Right atrium auricular region (tissue), 2 donors: ENCODE measurements at places on chromosomes 3 and 15. TPM values are rescaled to one million over a fixed set of nuclear protein-coding genes. Genes with fewer than 3 reads are reported as not detected.

ARGFX gene
- not detected for total RNA-seq

GRCh38 chr15:93517176-93517575 lies 428.2 kb upstream of the RGMA start:
- H3K27ac ChIP-seq = no peak overlapping the region
- no peaks in the 10 kb centered on the region for H3K27me3 ChIP-seq
- DNase-seq = no peak
- H3K36me3 ChIP-seq = no peaks in the 10 kb centered on the region
- H3K4me3 ChIP-seq = no peak overlapping the region

FGF12 gene
- total RNA-seq = 126 TPM

- DNase-seq = peak; percentile 52
- H3K4me3 ChIP-seq = no peak overlapping the region
- H3K36me3 ChIP-seq = no peaks in the 10 kb centered on the region
Measured at GRCh38 chr15:31116423-31117030, 15.0 kb upstream of the TRPM1 start.

DNA sequence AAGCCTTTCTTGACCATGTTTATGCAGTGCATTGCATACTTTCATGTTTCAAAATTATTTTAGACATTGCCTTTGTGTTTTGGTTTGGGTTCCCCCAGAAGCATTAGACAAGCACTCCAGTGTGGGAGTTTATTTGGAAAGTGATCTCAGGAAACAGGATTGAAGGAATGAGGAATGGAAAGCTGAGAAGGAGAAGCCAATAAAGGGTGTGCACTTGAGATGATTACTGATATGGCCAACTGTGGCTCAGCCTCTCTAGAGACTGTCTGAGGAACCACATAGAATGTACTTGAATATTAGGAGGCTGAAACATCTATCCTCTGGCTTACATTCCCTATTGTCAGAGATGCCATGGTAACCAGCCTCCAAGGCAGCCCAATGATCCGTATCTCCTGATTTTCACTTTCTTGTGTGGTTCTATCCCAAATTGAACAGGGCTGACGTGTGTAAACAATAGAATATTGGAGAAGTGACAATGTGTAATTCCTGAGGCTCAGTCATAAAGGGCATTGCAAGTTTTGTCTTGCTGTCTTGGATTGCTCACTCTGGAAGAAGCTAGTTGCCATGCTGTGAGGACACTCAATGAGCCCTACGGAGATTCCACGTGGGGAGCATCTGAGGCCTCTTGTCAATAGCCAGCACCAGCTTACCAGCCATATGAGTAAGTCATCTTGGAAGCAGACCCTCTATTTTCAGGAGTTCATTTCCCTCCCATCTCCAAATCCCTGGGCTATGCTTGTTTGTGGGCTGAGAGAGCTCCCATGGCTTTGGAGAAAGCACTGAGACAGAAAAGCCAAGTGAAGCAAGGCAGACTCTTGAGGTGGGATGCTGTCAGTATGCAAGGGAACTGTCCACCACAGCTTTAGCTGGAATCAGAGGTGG lies 84.7 kb downstream of the SCN11A start:
- H3K27ac ChIP-seq = no peak overlapping the region
- H3K4me3 ChIP-seq = no peak overlapping the region
- no peaks in the 10 kb centered on the region for H3K4me1 ChIP-seq

DNA sequence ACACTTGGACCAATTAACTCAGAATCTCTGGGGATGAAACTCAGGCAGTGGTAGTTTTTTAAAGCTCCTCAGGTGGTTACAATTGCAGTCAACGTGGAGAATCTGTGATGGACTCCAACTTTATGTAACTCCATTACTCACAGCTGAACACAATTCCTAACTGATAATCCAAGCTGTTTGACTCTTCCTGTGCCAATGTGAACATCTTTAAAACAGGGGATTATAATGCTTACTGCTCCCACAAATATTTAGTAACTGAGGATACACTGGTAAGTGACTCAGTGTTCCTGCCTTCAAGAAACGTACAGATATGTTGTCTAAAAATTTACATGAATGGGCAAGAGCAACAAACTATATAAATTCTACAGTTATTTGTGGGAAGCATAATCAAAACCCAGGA lies 85.6 kb downstream of the OSBPL10 start:
- no peak for DNase-seq
- H3K4me1 ChIP-seq = no peaks in the 10 kb centered on the region
- no peaks in the 10 kb centered on the region for H3K36me3 ChIP-seq
- no peak overlapping the region for H3K4me3 ChIP-seq
- H3K27ac ChIP-seq = no peak overlapping the region

TBC1D21 gene
- total RNA-seq = not detected

DNA sequence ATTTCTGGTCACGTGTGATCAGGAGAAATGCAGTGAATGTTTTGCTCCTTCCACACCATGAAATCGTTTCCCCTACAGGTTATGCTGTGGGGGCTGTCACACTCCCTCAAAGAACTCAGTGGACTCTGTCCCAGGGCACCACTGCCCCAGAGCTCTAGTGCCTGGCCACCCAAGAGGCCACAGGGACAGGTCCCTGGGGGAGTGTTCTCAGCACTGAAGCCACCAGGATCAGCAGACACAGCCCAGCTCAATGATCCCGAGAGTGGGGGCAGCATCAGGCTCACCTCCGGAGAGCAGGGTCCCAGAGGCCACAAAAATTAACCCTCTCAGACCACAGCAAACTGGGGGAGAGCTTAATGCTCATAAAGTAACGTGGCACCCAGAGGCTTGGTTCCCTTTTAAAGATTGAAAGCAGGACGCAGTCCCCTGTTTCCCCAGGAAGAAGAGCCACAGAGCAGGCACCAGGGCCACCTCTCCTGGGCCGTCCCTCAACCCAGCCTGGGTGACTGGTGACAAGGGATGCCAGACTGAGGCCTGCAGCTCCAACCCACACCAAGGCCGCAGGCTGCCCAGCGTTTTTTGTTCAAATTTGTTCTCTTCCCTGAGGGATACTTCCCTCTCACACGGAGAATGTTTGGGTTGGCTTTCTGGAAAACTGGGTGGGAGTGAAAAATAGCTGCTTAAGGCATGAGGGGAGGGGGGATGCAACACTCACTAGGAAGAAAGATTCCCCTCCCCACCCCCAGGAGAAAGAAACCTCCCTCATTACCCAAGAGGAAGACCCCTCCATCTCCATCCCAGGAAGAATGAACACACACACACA lies 123.3 kb upstream of the IGF1R start:
- no peaks in the 10 kb centered on the region for H3K27me3 ChIP-seq
- no peak for DNase-seq
- H3K4me1 ChIP-seq = no peaks in the 10 kb centered on the region
- H3K27ac ChIP-seq = peak overlapping the region; percentile 19

DNA sequence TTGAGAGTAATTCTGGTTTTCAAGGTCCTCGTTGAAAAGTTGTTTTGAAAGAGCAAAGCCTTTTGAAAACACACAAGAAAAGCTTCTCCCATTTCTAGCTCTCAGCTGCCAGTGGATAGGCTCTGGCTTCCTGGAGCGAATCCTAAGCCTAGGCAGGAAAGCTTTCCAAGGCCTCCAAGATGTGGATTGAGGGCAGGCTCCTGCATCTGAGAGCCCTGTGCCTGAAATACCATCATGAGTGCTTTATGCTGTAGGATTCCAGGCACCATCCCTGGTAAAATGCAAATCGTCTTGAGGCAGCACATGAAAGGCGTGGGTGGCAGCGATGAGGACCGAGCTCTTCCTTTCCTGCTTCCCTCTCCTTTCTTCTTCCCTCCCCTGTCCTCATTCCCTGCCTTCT lies 60.7 kb upstream of the CORO2B start:
- no peaks in the 10 kb centered on the region for H3K4me1 ChIP-seq
- no peaks in the 10 kb centered on the region for H3K27me3 ChIP-seq
- no peak overlapping the region for H3K4me3 ChIP-seq
- DNase-seq = no peak
- H3K27ac ChIP-seq = peak overlapping the region; percentile 59
- H3K36me3 ChIP-seq = no peaks in the 10 kb centered on the region

CCDC80 gene
- 206 TPM for total RNA-seq

GRCh38 chr3:106343811-106344210 lies 475.0 kb upstream of the CBLB start:
- no peaks in the 10 kb centered on the region for H3K27me3 ChIP-seq
- no peaks in the 10 kb centered on the region for H3K4me1 ChIP-seq
- no peaks in the 10 kb centered on the region for H3K36me3 ChIP-seq
- no peak for DNase-seq

GRCh38 chr3:196124608-196125007 lies 42.7 kb upstream of the TFRC start:
- H3K36me3 ChIP-seq = no peaks in the 10 kb centered on the region
- H3K27me3 ChIP-seq = no peaks in the 10 kb centered on the region
- H3K27ac ChIP-seq = no peak overlapping the region
- no peaks in the 10 kb centered on the region for H3K4me1 ChIP-seq
- H3K4me3 ChIP-seq = no peak overlapping the region

DNA sequence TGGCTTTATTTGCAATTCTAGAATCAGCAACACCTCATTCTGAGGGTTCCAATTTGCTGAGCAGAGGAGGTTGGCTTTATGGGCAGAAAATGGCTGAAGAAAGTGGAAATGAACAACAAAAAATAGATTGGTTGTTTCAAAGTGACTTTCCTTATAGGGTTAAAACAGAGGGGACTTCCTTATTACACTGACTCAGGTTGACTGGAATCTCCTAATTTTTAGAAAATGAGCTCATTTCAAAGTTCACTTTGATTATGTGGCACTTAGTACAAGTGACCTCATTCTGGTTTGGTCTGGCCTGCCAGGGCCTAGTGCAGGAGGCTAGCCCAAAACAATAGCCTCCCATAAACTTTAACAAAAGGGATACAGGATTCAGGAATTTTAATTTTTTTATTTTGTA lies 41.4 kb downstream of the NFKBIZ start:
- no peak overlapping the region for H3K27ac ChIP-seq
- DNase-seq = no peak
- H3K36me3 ChIP-seq = no peaks in the 10 kb centered on the region

- H3K27ac ChIP-seq = no peak overlapping the region
- H3K27me3 ChIP-seq = no peaks in the 10 kb centered on the region
- no peak for DNase-seq
- no peaks in the 10 kb centered on the region for H3K4me1 ChIP-seq
- H3K36me3 ChIP-seq = no peaks in the 10 kb centered on the region
Measured at GRCh38 chr3:24596626-24597025, 102.0 kb upstream of the THRB start.

- H3K36me3 ChIP-seq = no peaks in the 10 kb centered on the region
- H3K27ac ChIP-seq = peak overlapping the region; percentile 36
- H3K4me3 ChIP-seq = no peak overlapping the region
- H3K4me1 ChIP-seq = no peaks in the 10 kb centered on the region
Measured at GRCh38 chr3:152497457-152497856, 228.7 kb downstream of the MBNL1 start.

DNA sequence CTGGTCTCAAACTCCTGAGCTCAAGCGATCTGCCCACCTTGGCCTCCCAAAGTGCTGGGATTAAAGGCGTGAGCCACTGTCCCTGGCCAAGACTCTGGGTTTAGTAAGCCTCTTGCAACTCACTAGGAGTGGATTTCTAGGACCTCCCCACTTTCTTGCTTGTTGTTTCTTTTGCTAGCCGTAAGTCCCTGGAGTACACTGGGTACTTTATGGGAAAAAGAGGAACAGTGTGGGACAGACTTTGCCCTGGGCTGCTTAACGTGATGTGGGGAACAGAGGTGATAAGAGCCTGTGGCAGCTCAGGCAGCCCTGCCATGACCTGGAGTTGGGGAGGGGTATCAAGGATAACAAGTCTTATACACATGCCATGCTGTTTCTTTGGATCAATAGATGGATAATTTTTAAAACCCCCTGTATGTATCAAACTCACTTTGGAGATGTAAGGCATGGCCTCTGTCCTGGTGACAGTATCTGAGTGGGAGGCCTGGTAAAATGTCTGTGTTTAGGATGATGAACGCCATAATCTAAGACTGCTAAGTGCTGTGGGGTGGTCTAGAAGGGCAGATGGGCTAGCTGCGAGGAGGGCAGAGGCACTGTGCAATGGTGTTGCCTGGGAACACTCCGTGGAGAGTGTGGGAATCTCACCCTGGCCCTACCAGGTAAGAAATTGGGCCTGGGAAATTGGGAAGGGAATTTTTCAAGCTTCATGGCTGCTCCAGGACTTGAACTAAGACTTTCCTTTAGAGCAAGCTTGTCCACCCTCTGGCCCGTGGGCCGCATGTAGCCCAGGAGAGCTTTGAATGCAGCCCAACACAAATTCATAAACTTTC lies 54.8 kb downstream of the SMAD3 start:
- H3K27ac ChIP-seq = peak overlapping the region; percentile 87
- H3K36me3 ChIP-seq = no peaks in the 10 kb centered on the region
- no peaks in the 10 kb centered on the region for H3K27me3 ChIP-seq
- DNase-seq = no peak

GRCh38 chr15:96332637-96333121 lies 2.2 kb downstream of the NR2F2 start:
- no peaks in the 10 kb centered on the region for H3K27me3 ChIP-seq
- H3K36me3 ChIP-seq = peaks cover 38% of the 10 kb centered on the region
- DNase-seq = no peak
- peak overlapping the region; percentile 97 for H3K27ac ChIP-seq

DNA sequence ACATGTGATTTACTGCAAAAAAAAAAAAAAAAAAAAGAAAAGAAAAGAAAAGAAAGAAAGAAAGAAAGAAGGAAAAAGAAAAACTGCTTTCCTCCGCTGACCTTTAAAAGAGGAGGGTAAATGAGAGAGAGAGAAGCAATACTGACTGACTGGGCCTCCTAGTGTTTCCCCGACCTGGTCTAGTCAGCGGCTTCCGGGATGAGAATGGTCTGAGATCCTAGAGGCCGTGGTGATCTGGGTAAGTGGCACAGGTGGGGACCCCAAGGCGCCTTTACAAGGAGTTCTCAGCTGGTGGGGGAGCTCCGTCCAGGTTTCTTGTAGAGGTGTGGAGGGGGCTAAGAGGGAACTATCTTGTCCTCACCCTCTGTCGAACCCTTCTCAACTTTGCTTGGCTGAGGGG lies 223.1 kb downstream of the MEIS2 start:
- peaks cover 22% of the 10 kb centered on the region for H3K4me1 ChIP-seq
- peaks cover 29% of the 10 kb centered on the region for H3K27me3 ChIP-seq
- DNase-seq = no peak
- no peak overlapping the region for H3K27ac ChIP-seq
- no peaks in the 10 kb centered on the region for H3K36me3 ChIP-seq

LRRC31 gene
- total RNA-seq = not detected

GRCh38 chr15:28992336-28992864 lies 106.6 kb downstream of the APBA2 start:
- H3K27ac ChIP-seq = peak overlapping the region; percentile 59
- no peak overlapping the region for H3K4me3 ChIP-seq
- DNase-seq = no peak
- H3K27me3 ChIP-seq = no peaks in the 10 kb centered on the region
- H3K36me3 ChIP-seq = no peaks in the 10 kb centered on the region
